ENCODE measurements at places on chromosomes 12 and 14. TPM values are rescaled to one million over a fixed set of nuclear protein-coding genes. Genes with fewer than 3 reads are reported as not detected.

Gene PUS7L
- 0.11 TPM for total RNA-seq

Gene LEMD3
- 82.1 TPM for total RNA-seq

Gene RASAL1
- 0.33 TPM for total RNA-seq

Gene CD163
- total RNA-seq, result 0.06 TPM

GRCh38 chr14:22593189-22593588, 4.2 kb upstream of the DAD1 start:
- no peaks in the 10 kb centered on the region for H3K36me3 ChIP-seq
- H3K27me3 ChIP-seq, result no peaks in the 10 kb centered on the region
- no peak for DNase-seq
- no peak overlapping the region for H3K4me3 ChIP-seq
- H3K4me1 ChIP-seq, result peaks cover 2% of the 10 kb centered on the region

DNA sequence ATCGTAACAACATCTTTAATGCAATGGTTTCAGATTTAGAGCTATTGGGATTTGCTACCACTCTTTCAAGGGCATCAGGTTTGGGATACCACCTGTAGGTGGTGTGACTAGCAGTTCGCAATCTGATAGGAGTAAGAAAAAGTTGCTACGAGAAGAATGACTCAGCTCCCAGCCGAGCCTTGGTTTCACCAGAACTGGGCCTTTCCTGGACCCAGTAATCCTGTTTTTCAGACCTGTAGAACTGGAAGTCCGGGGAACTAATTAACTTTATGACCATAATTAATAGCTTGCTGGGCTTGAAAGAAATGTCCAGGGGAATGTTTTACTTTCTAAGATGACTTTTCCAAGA, 770 bp downstream of the ABHD4 start:
- H3K27me3 ChIP-seq, result no peaks in the 10 kb centered on the region
- DNase-seq, result peak; percentile 44
- peak overlapping the region; percentile 58 for H3K4me3 ChIP-seq
